ENCODE measurements at places on chromosomes 12 and 14.

- H3K4me1 ChIP-seq: no peaks in the 10 kb centered on the region
- no peaks in the 10 kb centered on the region for H3K27me3 ChIP-seq
Measured at GRCh38 chr14:38808734-38809455, 294.1 kb downstream of the SEC23A start.

- H3K36me3 ChIP-seq: no peaks in the 10 kb centered on the region
- H3K27me3 ChIP-seq: no peaks in the 10 kb centered on the region
- DNase-seq: peak; percentile 60
- H3K27ac ChIP-seq: no peak overlapping the region
Measured at GRCh38 chr12:38744041-38744440, 161.3 kb downstream of the CPNE8 start.

- H3K27ac ChIP-seq: no peak overlapping the region
- no peak overlapping the region for H3K4me3 ChIP-seq
- H3K36me3 ChIP-seq: no peaks in the 10 kb centered on the region
- no peak for DNase-seq
- H3K4me1 ChIP-seq: peaks cover 42% of the 10 kb centered on the region
Measured at GRCh38 chr14:68587931-68588330, 204.9 kb downstream of the ZFP36L1 start.

- H3K4me3 ChIP-seq: no peak overlapping the region
- H3K27me3 ChIP-seq: no peaks in the 10 kb centered on the region
- DNase-seq: no peak
- H3K4me1 ChIP-seq: no peaks in the 10 kb centered on the region
- no peaks in the 10 kb centered on the region for H3K36me3 ChIP-seq
Measured at GRCh38 chr12:26465419-26466097, 270.2 kb downstream of the SSPN start.

GRCh38 chr12:101697930-101698799 is 725 bp downstream of the CHPT1 start:
- peak; percentile 33 for DNase-seq
- peaks cover 3% of the 10 kb centered on the region for H3K4me1 ChIP-seq
- no peaks in the 10 kb centered on the region for H3K27me3 ChIP-seq
- no peaks in the 10 kb centered on the region for H3K36me3 ChIP-seq
- H3K4me3 ChIP-seq: peak overlapping the region; percentile 95
- peak overlapping the region; percentile 62 for H3K27ac ChIP-seq

GRCh38 chr12:5898874-5899273 is 46.2 kb downstream of the ANO2 start:
- H3K4me3 ChIP-seq: no peak overlapping the region
- peak; percentile 20 for DNase-seq
- H3K27me3 ChIP-seq: no peaks in the 10 kb centered on the region
- no peaks in the 10 kb centered on the region for H3K4me1 ChIP-seq
- no peak overlapping the region for H3K27ac ChIP-seq
- H3K36me3 ChIP-seq: no peaks in the 10 kb centered on the region

DNA sequence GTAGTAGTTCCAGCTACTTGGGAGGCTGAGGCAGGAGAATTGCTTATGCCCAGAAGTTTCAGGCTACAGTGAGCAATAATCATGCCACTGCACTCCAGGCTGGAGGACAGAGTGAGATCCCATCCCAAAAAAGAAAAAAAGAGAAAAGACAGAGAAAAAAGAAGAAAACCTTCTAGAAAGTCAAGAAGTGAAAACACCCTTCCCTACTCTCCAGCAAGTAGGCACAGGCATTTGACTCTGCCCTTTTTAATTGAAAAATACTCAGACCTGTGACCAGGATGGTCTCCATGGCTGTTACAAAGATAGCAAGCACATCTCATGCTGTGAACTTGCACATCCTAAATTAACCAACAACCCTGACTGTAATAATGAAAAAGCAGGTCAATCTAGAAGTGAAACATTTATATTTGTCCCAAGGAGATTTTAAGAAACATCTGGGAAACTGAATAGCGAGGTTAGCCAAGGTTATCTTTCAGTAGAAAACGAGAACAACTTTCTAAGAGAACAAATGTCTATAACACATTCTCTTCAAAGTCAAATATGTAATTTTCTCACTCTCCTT is 2.0 kb downstream of the TMTC1 start:
- no peaks in the 10 kb centered on the region for H3K4me1 ChIP-seq
- no peak overlapping the region for H3K27ac ChIP-seq
- no peak overlapping the region for H3K4me3 ChIP-seq
- DNase-seq: no peak

GRCh38 chr12:42992826-42993225 is 403.3 kb upstream of the PRICKLE1 start:
- H3K27ac ChIP-seq: no peak overlapping the region
- no peak overlapping the region for H3K4me3 ChIP-seq
- H3K27me3 ChIP-seq: no peaks in the 10 kb centered on the region
- no peaks in the 10 kb centered on the region for H3K4me1 ChIP-seq

DNA sequence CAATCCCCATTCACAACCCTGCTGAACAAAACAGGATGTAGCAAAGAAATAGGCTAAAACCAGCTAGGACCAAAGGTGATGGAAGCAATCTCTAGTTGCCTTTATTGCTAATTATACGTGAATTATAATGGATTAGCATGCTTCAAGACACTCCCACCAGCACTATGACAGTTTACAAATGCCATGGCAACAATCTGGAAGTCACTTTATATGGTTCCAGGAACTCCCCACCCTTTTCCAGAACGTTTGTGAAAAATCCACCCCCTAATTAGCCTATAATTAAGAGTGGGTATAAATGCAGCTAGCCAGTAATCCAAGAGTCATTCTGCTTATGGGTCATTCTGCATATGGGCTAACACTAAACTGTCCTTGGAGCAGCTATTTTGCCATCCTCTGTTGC is 328.7 kb downstream of the FLRT2 start:
- H3K27me3 ChIP-seq: no peaks in the 10 kb centered on the region
- H3K4me3 ChIP-seq: no peak overlapping the region
- H3K27ac ChIP-seq: no peak overlapping the region
- H3K36me3 ChIP-seq: no peaks in the 10 kb centered on the region

GRCh38 chr12:122865268-122866231 is 30.3 kb downstream of the HIP1R start:
- peaks cover 56% of the 10 kb centered on the region for H3K36me3 ChIP-seq
- H3K27ac ChIP-seq: no peak overlapping the region
- no peak overlapping the region for H3K4me3 ChIP-seq
- no peaks in the 10 kb centered on the region for H3K4me1 ChIP-seq
- H3K27me3 ChIP-seq: no peaks in the 10 kb centered on the region

- H3K27me3 ChIP-seq: no peaks in the 10 kb centered on the region
- no peaks in the 10 kb centered on the region for H3K36me3 ChIP-seq
- H3K4me1 ChIP-seq: peaks cover 2% of the 10 kb centered on the region
- DNase-seq: no peak
- no peak overlapping the region for H3K4me3 ChIP-seq
- H3K27ac ChIP-seq: no peak overlapping the region
Measured at GRCh38 chr12:124756760-124757159, 106.9 kb downstream of the SCARB1 start.

GRCh38 chr12:124254126-124254525 is 40.8 kb upstream of the RFLNA start:
- H3K4me3 ChIP-seq: no peak overlapping the region
- H3K27me3 ChIP-seq: no peaks in the 10 kb centered on the region
- H3K27ac ChIP-seq: no peak overlapping the region
- no peaks in the 10 kb centered on the region for H3K4me1 ChIP-seq
- no peaks in the 10 kb centered on the region for H3K36me3 ChIP-seq

DNA sequence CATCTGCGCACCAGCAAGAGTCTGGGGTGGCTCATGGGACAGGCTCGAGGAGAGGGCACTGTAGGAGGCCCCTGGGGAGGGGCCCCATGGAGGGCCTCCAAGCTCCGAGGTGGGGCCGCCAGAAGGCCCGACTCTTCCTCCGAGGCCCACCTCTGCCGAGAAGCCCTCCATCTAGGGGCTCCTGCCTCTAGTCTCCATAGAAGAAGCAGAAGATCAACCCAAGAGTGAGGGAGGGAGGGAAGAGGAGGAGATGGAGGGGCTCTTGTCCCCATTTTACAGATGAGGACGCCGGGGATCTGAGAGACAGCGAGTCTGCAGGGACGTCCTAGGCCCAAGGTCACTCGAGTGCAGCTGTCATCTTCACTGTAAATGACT is 41.2 kb downstream of the DIO3 start:
- no peaks in the 10 kb centered on the region for H3K4me1 ChIP-seq
- H3K27me3 ChIP-seq: peaks cover 2% of the 10 kb centered on the region
- no peak overlapping the region for H3K4me3 ChIP-seq
- H3K36me3 ChIP-seq: no peaks in the 10 kb centered on the region
- no peak overlapping the region for H3K27ac ChIP-seq

Measured in trophoblast cell (in vitro differentiated cells and primary cell).